Fibroblast of villous mesenchyme (primary cell): ENCODE measurements at places on chromosomes 6 and 20.

DNA sequence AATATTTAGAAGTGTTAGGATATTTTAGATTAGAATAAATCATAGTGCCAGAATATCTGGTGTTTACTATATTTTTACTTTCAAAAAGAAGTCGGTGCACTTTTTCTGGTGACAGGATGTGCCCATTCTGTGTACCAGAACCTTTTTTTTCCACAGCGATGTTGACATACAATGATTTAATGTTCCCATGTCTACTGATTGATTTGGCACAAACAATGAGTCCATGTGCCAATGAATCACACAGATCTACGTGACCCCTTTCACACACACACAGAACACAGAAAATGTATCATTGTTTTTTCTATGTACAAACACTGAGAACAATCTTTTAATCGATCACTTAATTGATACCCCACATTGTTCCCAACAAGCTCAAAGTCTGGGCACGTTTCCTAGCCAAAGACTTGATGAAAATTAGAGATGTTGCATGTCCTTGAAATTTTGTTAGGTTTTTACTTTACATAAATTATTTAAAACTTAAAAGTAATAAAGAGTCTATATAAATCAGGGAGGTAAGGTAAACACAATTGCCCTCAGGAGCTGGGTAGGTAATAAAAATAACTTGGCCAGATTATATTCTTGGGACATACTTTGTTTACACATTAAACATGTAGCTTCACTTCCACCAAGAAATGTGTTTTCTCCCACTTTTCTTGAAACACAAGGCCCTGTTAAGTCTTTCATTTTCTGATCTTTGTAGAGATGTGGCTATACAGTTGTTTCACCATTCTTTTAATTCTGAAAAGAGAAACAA, 36.4 kb upstream of the SOX4 start:
- DNase-seq: no peak

DNA sequence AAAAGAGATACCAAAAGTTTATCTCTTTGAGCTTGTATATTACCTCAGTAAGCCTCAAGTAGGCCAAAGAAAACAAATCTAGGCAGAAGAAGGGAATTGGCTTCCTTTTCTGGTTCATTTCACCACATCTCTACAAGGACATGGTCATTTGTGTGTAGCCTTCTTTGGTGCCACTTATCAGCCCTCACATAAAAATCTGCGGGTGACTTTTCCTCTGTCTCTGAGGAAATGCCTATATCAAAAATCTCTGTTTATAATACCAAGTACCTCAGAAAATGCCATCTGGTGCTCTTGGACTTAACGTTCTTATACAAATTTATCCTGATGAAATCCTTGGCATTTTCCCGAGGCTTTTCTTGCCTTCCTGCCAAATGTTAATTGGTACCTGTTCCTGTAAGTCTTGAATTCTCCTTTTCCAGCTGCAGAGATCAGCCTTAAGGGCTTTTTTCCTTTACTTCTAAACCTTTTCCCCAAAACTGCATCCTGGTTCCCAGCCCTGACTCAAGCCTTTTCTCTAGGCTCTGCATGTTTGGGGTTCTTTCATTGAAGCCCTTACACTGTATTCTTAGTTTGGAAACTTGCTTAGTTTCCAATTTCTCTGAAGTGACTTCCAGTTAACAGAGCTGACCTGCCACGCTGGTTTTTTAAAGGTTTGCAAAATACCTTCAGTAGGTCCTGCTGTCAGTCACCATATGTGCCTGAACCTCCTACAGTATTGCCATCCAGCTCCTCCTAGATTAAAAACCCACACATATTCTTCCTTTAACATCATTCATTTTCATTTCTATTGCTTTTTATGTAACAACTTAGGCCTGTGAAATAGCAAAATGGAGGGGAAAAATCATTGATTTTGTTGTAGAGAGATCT, 191.2 kb upstream of the PREP start:
- DNase-seq: peak; percentile 59

- no peak for DNase-seq
Measured at GRCh38 chr6:79145301-79145700, 67.2 kb upstream of the PHIP start.

DNA sequence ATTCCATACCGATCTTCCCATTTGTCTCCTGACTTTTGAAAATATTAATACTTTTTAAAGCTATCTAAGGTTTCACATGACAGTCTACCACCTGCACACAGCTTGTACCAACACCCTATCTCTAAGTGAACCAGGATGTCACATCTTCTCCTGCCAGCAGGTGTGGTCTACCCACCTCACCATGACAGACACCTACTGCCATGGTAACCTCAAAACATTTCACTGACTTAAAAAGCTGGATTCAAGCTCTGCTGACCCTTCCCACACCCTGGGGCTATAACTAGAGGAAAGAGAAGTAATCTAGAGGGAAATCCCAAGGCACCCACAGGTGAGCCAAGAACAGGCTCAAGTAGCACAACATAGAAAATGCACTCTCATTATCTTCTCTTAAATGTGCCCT, 1.2 kb downstream of the SLC17A3 start:
- DNase-seq: no peak

DNA sequence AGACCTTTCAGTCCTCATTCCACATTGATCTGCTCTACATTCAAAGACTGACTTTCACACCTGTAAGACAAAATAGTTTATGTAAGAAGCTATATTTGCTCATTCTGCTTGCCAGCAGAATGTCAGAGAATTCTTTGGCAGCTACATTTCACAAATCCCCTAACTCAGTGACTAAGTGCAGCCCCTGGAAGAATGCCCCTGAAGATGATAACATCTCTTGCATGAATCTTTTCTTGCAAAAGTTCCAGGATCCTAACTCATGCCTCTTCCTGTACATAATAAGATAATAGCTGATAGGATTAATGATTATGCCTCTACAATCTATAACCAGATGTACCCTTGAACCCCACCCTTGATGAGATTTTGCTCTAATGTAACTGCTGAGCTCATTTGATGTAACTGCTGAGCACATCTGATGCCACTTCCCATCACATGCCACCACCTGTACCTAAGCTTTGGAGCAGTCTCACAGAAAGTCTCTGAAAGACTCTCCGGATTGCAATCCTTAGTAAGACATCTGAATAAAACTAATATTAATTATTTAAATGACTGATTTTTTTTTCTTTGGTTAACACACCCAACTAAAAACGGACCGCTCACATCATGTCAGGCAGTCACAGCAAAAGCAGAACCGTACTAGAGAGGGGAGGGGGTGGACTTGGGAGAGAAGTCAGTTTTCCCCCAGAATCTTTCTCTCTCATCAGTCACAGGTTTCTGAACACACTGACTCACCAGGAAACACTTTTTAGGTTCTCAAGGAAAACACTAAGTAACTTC, 684 bp upstream of the DNAH8 start:
- DNase-seq: no peak

DNA sequence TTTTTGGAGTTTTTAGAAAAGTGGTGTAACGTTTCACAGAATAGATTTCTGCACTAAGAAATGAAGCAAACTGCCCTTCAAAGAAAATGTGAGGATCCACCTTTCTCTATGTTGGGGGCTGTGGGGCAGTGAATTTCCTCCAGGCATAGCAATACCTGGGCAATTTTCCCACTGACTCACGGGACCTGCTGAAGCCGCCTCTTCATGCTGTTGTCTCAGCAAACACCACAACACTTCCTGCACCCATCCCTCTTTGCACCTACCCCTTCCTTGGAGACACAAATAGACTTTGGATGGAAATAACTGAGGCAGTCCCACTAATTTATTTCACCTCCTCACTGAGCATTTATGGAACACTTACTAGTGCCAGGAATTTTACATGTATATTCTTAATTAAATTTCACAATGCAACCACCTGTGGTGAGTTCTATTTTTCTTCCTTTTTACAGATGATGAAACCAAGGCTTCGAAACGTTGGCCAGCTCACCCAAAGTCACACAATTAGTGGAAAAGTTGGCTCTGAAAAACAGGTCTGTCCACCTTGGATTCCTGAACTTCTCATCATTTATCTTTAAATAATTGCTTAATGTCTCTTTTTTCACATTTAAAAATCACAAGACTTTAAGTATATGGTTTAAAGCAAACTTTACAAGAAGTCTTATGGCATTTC, 17.2 kb upstream of the ADGRF1 start:
- DNase-seq: no peak
